H1 (cell line): ENCODE measurements at places on chromosomes 6 and 20.

- DNase-seq: no peak
Measured at GRCh38 chr6:108807928-108808327, 40.3 kb upstream of the ARMC2 start.

DNA sequence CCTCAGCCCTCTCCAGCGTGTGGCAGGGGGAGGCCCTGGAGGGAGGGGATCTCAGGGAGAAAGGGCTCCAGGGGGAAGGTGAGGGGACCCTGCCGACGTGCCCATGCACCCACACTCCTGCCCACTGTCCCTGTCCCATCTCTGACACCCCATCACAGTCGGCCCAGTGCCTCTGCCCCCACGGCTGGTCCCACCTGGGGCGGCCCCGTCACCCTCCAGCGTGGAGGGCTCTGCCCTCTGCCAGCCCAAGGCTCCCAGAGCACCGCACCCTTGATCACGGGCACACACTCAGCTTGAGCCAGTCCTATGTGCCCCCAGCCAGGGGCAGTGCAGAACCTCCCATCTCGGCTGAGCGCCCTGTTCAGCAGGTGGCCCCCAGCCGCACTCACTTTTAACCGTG is 9.2 kb downstream of the SLC4A11 start:
- no peak for DNase-seq

DNA sequence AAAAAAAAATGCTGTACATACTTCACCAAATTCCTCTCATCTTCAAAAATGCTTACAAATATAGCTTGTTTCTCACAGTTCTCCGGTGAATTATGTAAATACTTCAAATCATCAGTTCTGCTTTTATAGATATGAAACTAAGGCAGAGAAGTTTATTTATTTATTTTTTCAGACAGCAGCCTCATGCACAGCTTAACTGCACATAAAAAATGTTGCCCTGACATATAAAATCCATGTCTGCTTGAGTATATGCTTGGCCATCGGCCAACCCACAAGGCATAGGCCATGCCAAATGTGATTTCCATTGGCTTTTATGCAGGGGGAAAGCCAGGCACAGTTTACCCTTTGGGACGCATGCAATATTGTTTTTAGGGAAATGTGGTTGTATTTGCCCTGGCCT is 57.3 kb upstream of the PHACTR2 start:
- DNase-seq: no peak

DNA sequence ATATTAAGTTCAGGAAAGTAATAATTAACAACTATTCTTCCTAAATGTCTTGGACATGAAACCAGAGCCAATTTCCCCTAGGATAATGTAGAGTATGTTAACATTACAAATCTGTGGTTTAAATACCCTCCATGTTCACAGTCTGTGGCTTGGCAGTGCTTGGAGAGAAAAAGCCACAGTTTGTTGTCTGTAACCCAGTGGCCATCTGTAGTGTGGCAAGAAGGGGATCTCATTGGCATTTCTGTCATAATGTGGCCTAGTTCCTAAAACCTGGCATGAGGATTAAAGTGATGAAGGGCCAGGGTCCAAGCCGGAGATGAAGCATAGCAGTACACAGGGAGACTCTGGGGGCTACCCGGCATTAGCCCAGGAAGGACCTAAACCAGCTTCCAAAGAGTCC is 31.2 kb downstream of the SYNE1 start:
- DNase-seq: no peak

GRCh38 chr20:47585087-47585747 is 83.5 kb downstream of the NCOA3 start:
- no peak for DNase-seq

DNA sequence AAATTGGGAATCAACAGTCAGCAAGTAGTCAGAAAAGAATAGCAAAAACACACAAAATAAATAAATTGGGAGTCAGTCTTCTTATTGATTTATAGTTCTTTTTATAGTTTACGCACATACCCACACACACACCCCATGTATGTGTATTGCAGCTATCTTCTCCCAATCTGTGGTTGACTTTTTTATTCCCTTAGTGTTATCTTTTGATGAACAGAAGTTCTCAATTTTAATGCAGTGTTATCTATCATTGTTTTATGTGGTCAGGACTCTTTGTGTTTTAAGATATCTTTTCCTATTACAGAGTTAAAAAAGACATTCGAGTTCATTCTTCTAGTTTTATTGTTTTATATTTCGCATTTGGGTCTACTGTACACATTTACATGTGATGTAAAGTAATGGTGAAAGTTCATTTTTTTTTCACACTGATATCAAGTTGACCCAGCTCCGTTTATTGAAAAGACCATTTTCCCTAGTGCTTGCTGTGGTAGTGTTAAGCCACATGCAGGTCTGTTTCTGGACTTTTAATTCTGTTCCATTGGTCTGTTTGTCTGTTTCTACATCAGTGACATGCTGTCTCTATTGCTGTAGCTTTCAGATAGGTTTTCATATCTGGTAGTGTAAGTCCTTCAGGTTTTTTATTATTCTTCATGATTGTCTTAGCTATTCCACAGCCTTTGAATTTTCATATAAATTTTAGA is 78.4 kb downstream of the ZFAND3 start:
- no peak for DNase-seq

DNA sequence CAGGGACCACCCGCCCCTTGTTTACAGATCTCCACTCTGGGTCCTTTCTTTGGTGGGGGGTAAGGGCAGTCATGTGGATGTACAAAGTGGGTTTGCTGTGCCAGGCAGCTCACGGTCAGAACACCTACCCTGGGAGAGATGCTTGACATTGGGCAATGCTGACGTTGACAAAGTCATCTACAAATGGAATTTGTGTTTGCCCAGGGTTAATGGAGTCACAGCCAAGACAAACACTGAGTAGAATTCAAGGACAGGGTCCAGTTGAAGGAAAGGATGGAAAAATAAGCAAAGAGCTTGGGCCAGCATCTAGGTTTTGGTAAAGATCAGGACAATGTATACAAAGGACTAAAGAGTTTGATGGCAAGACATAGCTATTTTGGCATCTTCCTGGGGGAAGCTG is 54.7 kb downstream of the MOCS1 start:
- no peak for DNase-seq

- DNase-seq: no peak
Measured at GRCh38 chr20:34461779-34462087, 54.5 kb upstream of the DYNLRB1 start.

DNA sequence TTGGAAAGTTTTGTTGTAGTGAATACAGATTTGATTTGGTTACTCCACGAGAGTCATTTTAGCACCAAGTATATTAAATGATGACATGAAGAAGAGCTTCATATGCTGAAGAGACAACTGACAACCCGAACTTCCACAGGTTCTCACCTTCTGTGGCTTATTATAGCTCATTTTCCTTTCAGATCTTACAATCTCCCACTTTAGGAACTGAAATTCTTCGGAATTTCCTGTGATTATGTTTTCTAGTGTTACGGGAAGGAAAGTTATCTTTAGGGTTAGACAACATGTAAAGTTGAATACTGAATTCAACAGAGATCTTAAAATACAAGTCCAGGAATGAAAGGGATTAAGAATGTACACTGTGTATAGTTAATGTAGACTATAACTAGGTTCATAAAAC is 49.6 kb upstream of the TXNDC5 start:
- no peak for DNase-seq

DNA sequence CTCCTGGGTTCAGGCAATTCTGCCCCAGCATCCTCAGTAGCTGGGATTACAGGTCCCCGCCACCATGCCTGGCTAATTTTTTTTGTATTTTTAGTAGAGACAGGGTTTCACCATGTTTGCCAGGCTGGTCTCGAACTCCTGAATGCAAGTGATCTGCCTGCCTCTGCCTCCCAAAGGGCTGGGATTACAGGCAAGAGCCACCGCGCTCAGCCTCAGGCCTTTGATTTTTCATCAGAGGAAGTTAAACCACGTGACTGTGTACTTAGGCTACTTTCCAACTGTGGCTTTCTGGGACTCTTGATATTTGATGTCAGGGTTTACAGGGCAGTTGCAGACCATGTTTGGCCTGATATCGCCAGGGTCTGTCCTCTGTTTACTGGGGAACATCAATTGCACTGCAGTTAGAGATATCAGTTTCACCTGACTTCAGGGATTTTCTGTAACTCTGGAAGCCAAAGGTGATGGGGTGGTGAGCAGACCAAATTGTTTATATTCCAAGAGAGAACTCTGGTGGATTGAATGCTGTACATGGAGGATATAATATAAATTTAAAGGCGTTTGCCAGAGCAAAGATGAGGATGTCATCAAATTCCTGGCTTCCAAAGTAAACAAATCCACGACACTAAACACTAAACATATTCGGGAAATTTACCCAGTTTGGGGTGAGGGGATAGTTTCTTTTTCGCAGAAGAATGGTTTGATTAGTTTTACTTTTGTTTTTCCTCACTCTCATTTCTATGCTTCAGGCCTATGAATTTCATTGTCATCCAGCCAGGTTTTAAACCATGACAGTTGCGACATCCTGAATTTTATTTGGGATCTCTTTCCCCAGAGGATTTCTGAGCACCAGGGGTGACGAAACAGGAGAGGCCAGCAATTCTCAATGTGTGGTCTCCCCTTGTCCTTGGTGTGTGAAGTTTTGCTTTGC is 4.2 kb downstream of the PSMF1 start:
- DNase-seq: no peak

- peak; percentile 33 for DNase-seq
Measured at GRCh38 chr20:24702501-24703283, 233.3 kb downstream of the SYNDIG1 start.

DNA sequence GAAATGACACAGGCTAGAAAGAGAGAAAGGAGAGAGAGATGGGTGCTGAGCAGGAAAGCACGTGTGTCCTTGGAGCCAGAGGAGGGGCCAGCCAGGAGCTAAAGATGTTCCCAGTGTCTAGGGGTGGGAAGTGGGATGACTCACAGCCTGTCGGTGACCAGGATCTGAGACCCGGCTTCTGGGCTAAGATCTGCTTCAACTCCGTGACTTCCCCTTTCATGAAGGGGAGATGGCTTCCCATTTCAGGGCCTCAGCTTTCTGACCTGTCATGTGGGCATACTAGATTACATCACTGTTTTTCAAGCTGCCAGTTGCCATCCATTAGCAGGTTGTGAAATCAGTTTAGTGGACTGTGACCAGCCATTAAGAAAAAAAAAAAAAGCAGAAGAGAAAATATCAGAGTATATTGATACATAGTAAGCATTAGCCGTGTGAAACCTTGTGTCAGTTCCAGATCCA is 5.4 kb downstream of the TGM3 start:
- DNase-seq: no peak

DNA sequence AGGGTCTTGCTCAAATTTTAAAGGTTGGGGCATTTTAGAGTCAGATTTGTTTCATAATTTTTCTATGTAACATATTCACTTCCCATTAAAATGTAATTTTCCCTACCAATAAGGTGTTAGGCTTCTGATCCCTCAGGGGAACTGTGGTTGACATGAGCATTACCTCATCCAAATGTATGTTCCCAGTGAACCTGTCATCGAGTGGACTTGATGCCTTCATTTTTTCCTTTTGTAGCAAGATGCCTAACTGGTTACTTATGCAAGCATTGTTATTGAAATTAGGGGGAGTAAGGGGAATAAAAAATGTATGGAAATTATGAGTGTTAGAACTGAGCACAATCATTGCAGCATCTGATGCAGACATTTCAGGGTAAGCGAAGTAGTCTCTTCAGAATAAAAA is 360.5 kb downstream of the BCKDHB start:
- no peak for DNase-seq

GRCh38 chr6:46652232-46652602 is 401 bp downstream of the CYP39A1 start:
- DNase-seq: no peak

GRCh38 chr6:15399641-15400470 is 154.0 kb downstream of the JARID2 start:
- DNase-seq: no peak

- no peak for DNase-seq
Measured at GRCh38 chr6:98486057-98486456, 348.3 kb upstream of the POU3F2 start.

GRCh38 chr20:3297079-3297378 is 58.0 kb upstream of the SLC4A11 start:
- no peak for DNase-seq

DNA sequence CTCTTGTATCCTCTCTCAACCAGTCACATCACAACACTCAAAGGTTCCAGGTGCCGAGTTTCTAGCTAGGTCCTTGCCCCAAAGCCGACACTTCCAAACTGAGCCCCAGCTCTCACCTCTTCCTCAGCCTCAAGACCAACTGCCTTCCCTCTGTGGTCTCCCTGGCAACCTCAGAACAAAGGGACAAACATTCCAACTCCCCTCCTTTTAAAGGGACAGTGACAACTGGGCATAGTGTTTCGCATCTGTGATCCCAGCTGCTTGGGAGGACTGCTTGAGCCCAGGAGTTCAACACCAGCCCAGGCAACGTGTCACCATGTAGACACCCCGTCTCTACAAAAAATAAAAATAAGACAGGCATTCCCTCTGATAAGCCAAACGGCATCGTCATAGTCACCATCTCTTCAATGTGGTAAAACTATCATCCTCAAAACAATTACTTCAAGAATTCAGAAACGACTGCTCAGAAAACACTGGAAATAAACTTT is 11.3 kb downstream of the DIDO1 start:
- DNase-seq: no peak

DNA sequence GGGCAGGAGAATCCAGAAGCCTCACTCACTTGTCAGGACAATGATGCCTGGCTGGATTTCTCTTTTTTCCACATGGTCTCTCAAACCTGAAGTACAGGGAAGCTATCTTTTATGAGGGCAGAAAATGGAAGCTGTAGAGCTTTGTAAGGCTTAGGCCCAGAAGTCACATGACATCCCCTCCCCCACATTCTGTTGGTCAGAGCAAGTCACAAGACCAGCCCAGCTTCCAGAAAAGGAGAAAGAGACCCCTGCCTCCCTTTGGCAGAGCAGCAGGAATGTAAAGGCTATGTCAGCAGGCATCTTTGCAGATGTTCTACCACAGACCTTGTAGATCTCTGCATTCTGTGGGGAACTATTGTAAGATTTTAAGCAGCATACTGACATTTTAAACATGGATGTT is 245.5 kb downstream of the SLC35F1 start:
- no peak for DNase-seq

DNA sequence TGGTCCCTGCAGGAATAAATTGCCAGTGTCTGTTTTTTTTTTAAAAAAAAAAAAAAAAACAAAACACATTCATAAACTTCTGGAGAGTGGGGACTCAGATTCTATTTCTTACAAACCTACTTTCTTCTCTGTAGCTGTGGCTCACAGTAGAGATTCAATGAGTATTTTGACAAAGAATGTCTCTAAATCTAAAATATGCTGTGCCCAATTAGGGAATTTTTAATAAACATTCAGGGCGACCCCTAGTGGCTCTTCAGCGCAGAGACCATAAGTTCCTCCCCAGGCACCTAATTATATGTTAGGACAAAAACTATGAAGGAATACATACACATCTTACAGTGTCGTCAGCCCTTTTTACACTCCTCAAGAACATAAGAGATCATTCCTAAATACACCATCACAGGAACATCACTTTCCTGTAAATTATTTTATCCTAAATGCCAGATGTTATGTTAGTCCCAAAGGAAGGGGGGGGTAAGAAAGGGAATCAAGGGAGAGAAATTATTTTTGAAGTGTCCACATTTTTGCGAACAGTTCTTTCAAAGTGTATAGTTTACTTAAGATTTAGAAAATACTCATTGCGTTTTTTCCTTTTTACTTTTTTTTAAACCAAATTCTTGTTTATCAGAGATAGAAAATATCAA is 21.8 kb upstream of the NAA20 start:
- no peak for DNase-seq

- DNase-seq: no peak
Measured at GRCh38 chr6:2866171-2866846, 24.6 kb upstream of the SERPINB1 start.

GRCh38 chr20:35502352-35502751 is 27.1 kb downstream of the C20orf173 start:
- DNase-seq: no peak
